ENCODE measurements at places on chromosomes 4 and X. TPM values are rescaled to one million over a fixed set of nuclear protein-coding genes. Genes with fewer than 3 reads are reported as not detected.

Gene SYTL4
- total RNA-seq, result 3.3 TPM

Gene ETFDH
- 18.8 TPM for total RNA-seq

Gene HSFX4
- total RNA-seq, result not detected

Gene QRFPR
- total RNA-seq, result 1.6 TPM

Gene PABPC1L2B
- total RNA-seq, result not detected

Gene FRMPD4
- 26.5 TPM for total RNA-seq

Gene USP27X
- 15.9 TPM for total RNA-seq

Gene LUZP4
- total RNA-seq, result not detected

Gene DNASE1L1
- 4.5 TPM for total RNA-seq

Gene ZNF280C
- total RNA-seq, result 9.0 TPM

Gene FHIP1A
- 2.0 TPM for total RNA-seq

Gene SLC9B1
- total RNA-seq, result 5.7 TPM

Gene RAI2
- 2.9 TPM for total RNA-seq

Gene CXorf49
- total RNA-seq, result not detected

Gene F8A3
- 1.2 TPM for total RNA-seq

Gene POU3F4
- 16.3 TPM for total RNA-seq

Gene MAGEA8
- not detected for total RNA-seq

Gene CENPVL1
- 3.3 TPM for total RNA-seq

Gene LPAR4
- total RNA-seq, result 2.9 TPM

Gene CLDN2
- not detected for total RNA-seq

Gene MAGEC2
- not detected for total RNA-seq

Gene BEND2
- not detected for total RNA-seq

Gene TCEAL8
- 106 TPM for total RNA-seq

Gene YY2
- 0.82 TPM for total RNA-seq

Gene MAGEA2B
- not detected for total RNA-seq

Gene GC
- not detected for total RNA-seq

Gene ADRA2C
- 3.7 TPM for total RNA-seq

Gene FAM53A
- 0.82 TPM for total RNA-seq

Gene CCDC158
- 6.1 TPM for total RNA-seq

Gene PNMA6A
- 23.2 TPM for total RNA-seq

Gene UGT2B17
- total RNA-seq, result not detected

Gene SLC4A4
- 19.2 TPM for total RNA-seq

Gene CENPC
- total RNA-seq, result 26.1 TPM

Gene DDX53
- not detected for total RNA-seq

Gene AMELX
- total RNA-seq, result not detected

Gene PNMA5
- 2.4 TPM for total RNA-seq

Gene SHISA3
- under 0.01 TPM for total RNA-seq

Gene TECRL
- not detected for total RNA-seq

Gene HTN1
- total RNA-seq, result not detected

Gene AGTR2
- total RNA-seq, result not detected

Gene RNF212
- total RNA-seq, result 3.3 TPM

Gene MAGEB4
- not detected for total RNA-seq

Gene CHRNA9
- total RNA-seq, result not detected

Gene HMGN5
- total RNA-seq, result 0.41 TPM

Gene PRDX4
- total RNA-seq, result 53.4 TPM

Gene NHS
- 7.3 TPM for total RNA-seq

Gene TXK
- 0.41 TPM for total RNA-seq

Measured in frontal cortex (tissue), 4 donors.